ENCODE measurements at places on chromosomes 6 and 20.

- no peak for DNase-seq
Observed at GRCh38 chr6:130696806-130697205, 130.4 kb upstream of the SMLR1 start.

DNA sequence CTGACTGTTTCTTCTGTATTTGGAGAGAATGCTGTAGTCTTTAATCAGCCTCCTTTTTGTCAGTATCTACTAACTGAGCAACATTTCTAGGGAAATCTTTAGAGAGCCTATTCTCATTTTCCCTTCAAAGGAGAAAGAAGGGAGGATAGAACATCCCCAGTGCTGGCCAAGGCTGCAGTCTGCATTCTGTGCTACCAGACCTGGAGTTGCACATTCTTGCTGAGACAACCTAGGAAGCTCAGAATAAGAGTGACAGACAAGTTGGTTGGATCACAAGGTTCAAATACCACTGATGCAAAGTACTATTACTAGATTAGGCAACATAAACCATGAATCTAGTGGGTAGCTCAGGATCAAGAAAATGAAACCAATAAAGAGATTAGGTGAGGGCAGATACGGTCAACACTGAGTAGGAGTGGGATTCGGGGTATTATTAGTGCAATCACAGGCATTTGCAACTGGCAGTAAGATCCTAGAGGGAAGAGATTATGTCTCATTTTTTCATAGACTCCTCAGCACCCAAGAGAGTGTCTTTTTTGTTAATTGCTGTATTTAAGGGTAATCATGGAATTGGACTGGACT is 213.5 kb upstream of the FAM83B start:
- no peak for DNase-seq

GRCh38 chr6:75205776-75206575 is at the start of gene COL12A1:
Gene COL12A1 (minus strand): TSS chr6:75206053. CDS start chr6:75202792, 3,261 bp downstream.
- DNase-seq: no peak

GRCh38 chr6:18725449-18725848 is 338.3 kb downstream of the RNF144B start:
- DNase-seq: no peak

GRCh38 chr20:3106658-3107463 is 22.3 kb upstream of the AVP start:
- no peak for DNase-seq

- no peak for DNase-seq
Observed at GRCh38 chr6:126147291-126147815, 161.0 kb downstream of the TRMT11 start.

GRCh38 chr6:63897952-63898351 is 262.4 kb downstream of the PHF3 start:
- DNase-seq: no peak

DNA sequence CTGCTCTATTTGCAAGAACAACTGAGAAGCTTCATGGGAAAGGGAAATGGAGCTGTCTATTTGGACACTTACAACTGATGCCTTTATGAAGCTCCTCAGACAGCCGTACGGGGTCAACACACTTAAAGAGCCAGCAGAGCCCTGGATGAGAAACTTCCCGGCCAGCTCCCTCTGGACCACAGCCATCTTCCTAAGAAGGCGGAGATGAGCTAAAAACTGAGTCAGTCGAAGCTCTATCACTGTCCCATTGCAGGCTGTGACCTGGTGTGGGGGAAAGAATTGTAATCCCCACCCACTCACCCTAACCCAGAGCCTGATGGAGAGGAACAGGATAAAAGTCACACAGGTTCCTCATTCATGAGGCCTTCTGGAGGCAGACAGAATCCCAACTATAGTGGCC is 360.4 kb upstream of the JARID2 start:
- no peak for DNase-seq

DNA sequence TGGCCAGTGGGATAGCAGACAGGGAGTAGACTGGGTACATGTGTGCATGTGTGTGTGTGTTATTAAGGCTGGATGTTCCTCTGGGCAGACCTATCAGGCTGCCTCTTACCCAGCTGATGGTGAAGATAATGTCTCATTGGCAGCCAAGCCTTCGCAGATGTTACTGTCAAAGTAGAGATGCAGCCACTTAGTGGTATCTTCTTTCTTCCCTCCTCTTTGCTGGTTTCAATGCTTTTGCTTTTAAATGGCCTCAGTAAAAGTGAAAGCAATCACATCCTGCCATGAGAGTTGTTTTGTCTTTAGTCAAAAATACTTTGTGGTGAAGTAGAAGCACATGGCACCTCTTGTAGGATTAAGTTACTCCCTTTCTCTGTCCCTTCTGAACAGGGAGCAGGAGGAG is 57.5 kb downstream of the SNRNP48 start:
- DNase-seq: no peak

GRCh38 chr6:98841621-98842341 is 7.4 kb downstream of the POU3F2 start:
- DNase-seq: no peak

GRCh38 chr6:156016186-156016976 is 560.7 kb upstream of the NOX3 start:
- DNase-seq: no peak

All from cortex of kidney (tissue), 1 donor.